Activated naive CD4-positive, alpha-beta T cell (primary cell): ENCODE measurements at places on chromosomes 1 and 21.
A peak's percentile ranks its signal among the peaks of the same experiment; 100 is the strongest.

GRCh38 chr1:242826701-242827336 is 302.3 kb upstream of the PLD5 start:
- DNase-seq: no peak

DNA sequence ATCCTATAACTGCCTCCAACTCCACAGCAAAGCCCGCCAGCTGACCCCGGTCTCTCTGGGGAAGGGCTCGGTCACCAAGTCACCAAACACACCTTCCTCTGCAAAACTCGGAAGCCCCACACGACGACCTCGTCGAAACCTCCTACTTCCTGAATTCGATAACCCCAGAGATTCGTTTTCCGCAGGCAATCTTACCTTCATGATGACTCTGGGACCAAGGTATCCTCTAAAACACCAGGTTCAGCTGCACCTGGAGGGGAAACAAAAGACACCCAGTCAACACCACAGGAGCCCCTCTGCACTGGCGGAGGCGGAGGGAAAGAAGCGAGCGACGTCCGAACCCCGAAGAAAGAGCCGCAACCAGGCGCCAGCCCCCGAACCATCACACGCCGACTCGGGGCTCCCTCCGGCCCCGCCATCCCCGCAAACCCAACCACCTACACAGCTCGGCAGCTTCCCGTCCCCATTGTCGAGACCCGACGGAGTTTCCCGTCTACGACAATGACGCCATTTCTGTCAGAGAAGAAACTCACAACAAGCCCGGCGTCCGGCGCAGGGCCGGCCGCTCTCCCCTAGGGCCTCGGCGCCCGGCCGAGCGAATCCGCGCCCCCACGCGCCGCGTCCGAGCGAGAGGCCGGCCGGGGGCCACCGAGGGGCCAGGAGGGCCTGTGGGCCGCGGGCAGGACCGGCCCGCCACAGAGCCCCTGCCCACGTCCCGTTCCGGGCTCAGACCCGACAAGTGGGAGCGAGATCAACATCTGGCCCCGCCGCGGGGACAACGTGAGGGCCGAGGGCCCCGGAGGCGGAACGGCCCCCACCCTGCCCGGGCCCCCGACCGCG is 1.0 kb downstream of the ARID4B start:
- peak; percentile 37 for DNase-seq

- no peak for DNase-seq
Observed at GRCh38 chr1:163845279-163845678, 523.5 kb downstream of the NUF2 start.

DNA sequence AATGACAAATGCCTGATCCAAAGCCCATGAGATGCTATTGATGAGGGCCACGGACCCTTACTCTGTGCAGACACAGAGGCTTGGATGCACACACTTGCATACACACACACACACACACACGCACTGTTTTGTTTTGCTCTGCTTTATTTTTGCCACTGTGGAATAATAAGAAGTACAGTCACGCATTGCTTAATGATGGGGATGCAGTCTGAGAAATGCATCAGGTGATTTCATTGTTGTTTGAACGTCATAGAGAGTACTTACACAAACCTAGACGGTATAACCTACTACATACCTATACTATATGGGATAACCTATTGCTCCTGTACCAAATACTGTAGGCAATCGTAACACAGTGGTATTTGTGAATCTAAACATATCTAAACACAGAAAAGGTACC is 104.4 kb downstream of the RHOU start:
- no peak for DNase-seq

DNA sequence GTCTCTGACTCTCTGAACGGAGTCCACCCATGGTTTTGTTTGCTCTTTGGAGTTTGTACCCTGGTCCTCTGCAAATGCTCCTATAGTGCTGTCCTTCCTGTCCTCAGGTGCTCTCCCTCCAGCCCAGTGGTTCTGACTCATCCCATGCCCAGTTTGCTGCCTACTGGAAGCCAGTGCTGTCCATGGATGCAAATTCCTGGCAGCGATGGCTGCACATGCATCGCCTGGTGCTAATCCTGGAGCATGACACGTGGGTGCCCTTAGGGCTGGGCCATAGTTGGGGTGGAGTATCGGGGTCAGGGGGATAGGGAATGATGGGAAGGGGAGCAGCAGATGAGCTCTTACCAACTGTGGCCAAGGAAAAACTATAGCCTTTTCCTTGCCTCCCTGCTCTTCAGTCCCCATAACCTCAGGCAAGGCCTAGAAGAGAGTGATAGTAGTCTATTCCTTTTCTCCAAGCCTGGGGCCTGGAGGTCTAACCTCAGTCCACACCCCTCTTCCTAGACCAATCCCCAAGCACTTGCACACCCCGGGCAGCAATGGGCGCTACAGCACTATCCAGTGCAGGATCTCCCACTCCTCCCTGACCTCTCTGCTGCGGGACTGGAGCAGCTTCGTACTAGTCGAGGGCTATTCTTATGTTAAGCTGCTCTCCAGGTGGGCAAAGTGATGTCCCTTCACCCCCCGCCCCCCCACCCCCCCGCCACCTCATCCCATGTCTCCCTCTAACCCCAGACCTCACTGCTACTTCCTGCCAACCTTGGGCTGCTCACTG is 31.6 kb downstream of the HYI start:
- no peak for DNase-seq

DNA sequence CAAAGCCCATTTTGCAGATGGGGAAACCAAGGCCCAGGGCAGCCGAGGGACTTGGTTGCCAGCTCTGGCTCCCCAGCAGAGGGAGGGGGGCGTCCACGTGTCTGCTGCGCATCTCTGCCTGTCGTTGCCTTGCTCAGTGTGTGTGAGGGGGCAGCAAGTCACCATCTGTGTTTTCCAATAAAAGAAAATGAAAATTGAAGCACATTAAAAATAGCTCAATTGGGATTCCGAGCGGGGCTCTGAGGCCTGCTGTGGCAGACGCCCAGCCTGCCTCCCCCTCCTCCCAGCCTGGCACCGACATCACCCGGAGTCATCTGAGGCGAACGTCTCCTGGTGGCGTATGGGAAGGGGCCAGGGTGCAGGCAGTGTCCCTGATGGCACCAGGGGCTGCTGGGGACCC is 51.2 kb downstream of the EPHB2 start:
- DNase-seq: no peak

- no peak for DNase-seq
Observed at GRCh38 chr21:46128933-46129571, 26.3 kb downstream of the FTCD start.

DNA sequence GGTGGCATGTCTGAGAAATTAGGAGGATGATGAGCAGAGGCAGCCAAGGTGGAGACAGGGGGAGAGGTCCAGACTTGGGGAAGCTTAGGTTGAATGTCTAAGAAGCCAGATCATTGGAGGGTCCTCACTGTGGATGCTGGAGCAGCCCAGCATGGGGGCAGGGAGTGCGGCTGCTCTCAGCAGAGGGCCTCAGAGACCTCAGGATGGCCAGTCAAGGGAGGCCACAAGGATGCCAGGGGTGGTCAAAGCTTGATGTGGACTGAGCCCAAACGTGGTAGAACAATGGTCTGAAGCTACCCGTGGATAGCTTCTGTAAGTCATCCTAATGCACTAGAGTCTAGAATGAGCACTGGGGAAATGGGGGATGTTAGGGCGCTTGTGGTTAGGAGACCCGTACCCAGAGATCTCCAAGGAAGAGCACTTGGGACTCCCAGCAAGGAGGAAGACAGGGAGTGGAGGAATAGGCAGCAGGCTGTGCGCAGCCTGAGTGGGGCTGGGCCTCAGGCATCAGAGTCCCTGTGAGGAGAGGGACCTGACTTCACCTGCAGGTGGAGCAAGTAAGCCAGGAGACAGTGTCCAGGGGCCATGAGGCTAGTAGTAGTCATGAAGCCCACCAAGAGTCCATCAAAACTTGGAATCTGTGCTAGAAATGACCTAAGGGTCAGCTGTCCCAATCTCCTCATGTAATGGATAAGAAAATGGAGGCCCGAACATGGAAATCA is 4.3 kb upstream of the S100A9 start:
- DNase-seq: no peak
